Mesenchymal stem cell (in vitro differentiated cells and primary cell): ENCODE measurements at places on chromosomes 5 and 9.

- DNase-seq = peak; percentile 63
These were observed at the start of gene LHX2 for GRCh38 chr9:124011460-124012301. Gene LHX2, plus strand, starts transcription at chr9:124011768. Its CDS starts 581 bp downstream, at chr9:124012349.

- no peak for DNase-seq
These were observed 10.6 kb upstream of the SLC6A19 start for GRCh38 chr5:1190837-1191239.

- DNase-seq = no peak
These were observed 36.2 kb downstream of the PLAC8L1 start for GRCh38 chr5:146068977-146069779.

- peak; percentile 9 for DNase-seq
These were observed 35.7 kb downstream of the SECISBP2 start for GRCh38 chr9:89353989-89354388.

GRCh38 chr9:95107976-95108375, 209.5 kb downstream of the FANCC start:
- DNase-seq = no peak

DNA sequence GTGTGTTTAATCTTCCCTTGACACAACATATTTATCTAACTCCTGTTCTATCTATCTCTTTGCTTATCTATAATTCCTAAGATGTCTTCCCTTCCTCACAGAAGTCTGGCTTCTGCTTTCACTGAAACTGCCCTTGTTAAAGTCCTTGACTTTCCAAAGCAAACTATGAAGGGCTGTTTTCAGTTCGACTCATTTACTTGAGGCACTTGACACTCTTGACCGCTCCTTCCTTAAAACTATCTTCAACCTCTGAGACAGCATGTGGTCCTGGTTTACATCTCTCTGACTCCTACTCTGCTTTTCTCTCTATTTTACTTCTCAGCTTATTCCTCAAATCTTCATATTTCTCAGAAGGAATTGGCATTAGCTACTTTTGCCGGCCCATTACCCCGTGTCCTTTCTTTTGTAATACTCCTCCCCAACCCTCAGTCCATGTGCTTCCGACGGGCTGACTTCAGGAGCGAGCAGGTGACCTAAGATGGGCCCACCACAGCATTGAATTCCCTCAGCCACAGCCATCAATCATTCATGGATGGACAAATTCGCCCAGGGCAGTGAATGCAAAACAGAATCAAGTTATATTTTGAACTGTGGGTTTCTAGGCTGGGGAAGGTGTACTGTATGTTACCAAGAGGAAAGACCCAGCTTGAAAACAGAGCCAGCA, 1089.2 kb downstream of the PTPRD start:
- DNase-seq = no peak

DNA sequence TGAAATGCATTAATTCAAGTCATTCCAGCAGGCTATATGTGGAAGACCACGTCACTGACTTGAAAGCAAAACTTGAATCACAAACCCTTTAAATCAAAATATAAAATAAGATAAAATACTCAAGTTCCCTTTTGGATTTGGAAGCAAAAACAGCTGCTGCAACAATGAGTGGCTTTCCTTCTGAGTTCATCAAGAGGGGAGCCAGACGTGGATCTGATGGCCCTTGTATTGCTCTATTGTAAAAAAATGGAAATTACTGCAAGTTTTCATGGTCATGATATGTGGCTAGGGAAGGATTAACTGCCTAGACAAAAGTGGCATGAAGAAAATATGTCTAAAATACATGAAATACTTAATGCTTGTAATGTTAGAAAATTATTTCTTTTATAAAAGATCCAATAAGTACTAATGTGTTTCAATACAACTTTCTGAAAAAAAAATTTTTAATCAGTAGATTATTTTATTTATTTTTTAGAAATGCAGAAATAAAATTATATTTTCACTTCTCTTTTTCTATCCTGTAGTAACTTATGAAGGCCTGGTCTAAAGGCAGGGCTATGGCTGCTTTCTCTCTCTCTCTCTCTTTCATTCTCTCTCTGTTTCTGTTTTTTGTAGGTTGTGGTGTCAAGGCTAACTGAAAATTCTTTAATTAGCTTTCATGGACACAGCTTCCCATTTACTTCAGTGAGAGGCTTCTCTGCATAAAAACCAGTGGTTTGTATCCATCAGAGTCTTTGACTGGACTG, 24.0 kb downstream of the LIX1 start:
- DNase-seq = no peak

- no peak for DNase-seq
These were observed 19.5 kb downstream of the MAP1B start for GRCh38 chr5:72126796-72127195.

- no peak for DNase-seq
These were observed 563.9 kb downstream of the RAB3C start for GRCh38 chr5:59146729-59147128.

DNA sequence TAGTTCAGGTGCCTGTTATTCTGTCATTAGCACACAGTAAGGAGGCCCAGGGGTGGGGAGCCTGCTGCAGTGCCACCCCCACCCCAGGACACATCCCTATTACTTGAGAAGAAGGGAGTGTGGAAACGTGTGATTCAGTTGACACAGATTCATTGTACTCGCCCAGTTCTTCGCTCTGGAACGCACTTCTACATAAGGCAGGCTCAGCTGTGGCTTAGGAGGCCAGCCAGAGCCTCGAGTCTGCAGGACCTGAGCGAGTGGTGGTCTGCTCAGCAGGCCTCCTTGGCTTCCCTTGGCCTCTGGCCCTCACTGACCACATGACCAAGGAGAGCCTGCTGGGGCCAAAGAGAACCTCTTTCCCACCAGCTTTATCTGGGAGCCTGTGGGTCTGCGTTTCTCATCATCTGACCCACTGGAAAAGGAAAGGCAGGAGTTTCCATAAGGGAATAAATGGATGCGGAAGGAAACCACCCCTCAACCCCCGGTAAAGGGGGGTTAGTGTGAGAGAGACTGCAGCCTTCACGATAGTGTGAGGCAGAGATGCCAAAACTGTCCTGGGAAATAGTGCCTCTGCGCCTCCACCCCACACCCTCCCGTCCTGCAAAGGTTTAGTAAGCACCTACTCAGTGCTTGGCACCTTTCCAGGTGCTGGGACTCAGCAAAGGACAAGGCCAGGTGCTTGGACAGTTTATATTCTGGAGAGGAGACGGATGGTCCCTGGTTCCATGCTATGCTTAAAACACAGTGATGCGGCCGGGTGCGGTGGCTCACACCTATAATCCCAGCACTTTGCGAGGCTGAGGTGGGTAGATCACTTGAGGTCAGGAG, 73.7 kb downstream of the PPARGC1B start:
- peak; percentile 46 for DNase-seq

DNA sequence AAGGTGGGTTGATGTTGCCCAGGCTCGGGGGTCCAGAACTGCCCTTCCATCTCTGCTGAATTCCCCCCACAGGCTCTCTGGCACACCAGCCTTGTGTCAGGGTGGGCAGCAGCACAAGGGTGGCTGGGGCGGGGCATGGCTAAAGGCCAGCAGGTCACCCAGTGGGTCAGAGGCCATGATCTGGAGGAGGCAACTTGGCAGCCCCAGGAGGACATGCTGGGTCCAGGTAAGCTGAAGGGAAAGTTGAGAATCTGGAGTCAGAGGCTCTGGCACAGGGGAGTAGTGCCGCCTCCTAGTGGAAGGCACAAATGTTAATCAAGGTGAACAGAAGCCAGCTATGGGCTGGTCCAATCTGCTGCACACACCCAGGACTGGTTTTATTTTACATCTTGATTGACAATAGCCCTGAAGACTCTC, 6.2 kb downstream of the TMEM8B start:
- DNase-seq = no peak
